ENCODE measurements at places on chromosomes 4 and X. TPM values are rescaled to one million over a fixed set of nuclear protein-coding genes. Genes with fewer than 3 reads are reported as not detected.

MAGED4B gene
- 304 TPM for total RNA-seq

KIAA1210 gene
- total RNA-seq: 0.98 TPM

DNA sequence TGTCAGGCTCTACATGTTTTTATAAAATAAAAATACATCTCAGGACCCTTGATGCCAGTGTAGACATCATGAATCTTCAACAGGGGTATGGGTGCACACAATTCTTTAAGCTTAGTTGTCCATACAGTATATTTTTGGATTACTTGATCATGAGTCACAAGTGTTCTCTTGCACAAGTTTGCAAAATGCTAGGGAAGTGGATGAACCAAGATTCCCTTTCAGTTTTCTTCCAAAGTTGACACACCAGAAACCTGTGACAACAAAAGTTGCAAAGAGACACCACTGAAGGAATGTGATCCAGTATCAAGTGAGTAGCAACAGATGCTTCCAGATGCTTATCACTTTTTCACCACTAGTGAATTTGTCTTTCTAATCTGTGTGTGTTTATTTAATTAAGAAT, 1021.2 kb downstream of the PCDH7 start:
- DNase-seq: no peak

DNA sequence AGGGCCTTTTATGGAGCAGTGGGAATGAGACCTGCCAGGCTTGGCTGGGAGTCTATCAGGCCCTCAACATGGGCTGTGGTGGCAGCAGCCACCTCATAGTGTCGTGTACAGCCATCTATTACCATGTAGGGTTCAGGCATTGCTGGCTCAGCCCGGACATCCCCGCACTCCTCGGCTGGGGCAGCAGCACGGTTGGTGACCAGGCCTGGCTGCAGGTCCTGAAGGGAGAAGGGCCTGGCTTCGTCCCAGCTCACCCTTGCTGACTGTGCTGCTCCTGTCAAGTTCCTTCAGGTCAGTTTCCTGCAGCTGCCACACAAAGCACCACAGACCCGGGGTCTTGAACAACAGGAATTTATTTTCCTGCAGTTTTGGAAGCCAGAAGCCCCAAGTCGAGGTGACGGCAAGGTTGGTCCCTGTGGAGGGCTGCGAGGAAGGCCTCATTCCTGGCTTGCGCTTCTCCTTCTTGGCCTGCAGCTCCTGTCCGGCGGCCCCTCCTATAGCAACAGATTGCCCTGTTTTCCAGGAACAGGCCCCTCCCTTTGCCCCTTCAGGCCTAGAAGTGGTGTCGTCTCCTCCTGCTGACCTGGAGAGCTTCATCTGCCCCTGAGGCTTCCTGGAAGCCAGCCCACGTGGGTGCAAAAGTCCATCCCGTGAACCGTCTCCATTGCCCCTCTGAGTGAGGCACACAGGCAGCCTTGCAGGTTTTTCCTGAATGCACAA, 25.2 kb upstream of the SORCS2 start:
- DNase-seq: no peak

DNA sequence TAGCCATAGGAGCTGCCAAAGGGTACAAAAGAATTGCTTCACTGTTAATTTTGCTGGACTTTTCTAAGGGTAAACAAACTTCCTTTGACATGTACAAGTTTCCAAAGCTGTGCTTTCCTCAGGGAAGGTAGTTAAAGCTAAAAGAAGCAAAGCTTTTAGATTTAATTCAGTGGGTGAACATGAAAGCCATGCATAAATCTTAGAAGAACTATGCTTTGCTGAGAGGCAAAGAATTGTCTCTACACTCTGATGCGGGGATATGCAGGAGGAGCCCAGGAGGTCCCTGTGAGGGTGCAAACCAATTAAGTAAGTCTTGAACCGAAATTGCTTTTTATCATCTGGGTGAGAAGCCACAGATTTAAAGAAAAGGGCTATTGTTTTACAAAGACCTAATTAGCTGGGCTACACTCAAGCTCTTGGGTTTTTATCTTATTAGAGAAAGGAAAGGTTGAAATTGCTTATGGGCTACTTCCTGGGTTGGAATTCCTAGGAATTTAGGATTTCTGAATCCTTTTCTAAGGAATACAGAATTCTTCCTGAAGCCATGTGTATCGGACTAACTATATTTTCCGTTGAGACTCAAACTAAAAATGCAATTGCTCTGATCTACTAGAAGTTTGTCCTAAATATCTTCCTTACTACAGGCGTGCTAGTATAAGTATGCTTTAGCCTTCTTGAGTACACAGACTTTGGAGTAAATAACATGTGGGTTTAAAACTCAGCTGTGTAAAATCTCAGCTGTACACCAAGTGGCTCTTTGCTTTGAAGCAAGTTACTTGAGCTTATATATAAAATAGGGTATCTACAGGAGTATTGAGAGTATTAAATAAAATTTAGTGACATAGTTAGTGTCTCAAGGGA, 188.4 kb upstream of the ANK2 start:
- no peak for DNase-seq

- DNase-seq: no peak
These were observed 85.0 kb upstream of the HELT start for GRCh38 chr4:184933311-184933710.

All from glutamatergic neuron (in vitro differentiated cells).